SIG-M5 (cell line): ENCODE measurements at places on chromosomes 5 and 9.

DNA sequence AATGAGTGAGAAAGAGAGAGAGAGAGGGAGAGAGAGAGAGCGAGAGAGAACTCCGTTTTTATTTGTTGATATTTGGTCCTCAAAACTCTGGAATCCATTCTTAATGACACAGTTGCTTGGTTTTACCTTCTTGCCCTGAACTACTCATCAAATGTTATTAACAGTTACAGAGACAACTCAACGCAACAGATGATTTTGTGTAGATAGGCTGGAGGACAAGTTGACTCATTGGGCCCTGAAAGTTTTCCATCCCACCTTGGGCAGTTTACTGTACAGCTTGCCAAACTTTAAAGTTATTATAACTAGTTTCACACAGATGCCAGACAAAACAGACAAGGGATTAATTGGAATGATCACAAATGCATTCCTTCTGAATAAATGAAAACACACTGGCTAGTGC lies 339.9 kb downstream of the ARL15 start:
- DNase-seq: no peak

DNA sequence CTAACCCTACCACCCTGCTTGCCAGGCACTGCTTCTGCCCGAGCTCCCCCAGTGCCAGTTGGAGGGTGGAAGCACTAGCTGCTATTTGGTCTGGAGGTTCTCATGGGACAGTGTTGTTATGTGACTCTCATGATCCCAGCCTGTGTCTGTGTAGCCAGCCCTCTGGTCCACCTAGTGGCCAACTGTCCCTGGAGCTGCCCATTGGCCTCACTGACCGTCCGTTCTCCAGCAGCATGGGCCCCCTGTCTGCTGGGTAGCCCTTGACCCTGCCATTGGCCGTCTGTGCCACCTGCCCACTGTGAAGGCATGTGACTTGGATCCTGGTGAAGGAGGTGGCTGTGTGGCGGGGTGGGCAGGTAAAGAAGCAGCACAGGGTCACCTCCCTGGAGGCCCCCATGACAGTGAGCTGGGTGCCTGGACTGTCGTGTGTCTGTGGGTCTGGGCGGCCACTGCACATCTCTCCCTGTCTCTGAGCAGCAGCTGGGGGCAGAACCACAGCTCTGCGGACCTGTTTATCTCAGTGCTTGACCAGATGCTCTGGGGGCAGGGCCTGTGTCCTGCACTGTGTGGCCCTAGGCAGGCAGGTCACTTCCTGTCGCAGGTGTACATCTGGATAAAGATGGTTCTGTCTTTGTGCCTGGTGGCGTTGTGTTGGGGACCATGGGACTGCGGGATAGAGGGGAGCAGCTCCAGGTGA lies 11.4 kb downstream of the PHF2 start:
- DNase-seq: no peak

GRCh38 chr5:98064118-98064685 lies 709.3 kb upstream of the RGMB start:
- no peak for DNase-seq

GRCh38 chr9:134146774-134147493 lies 11.1 kb downstream of the WDR5 start:
- DNase-seq: no peak
